ENCODE measurements at places on chromosomes 11 and 22. TPM values are rescaled to one million over a fixed set of nuclear protein-coding genes. Genes with fewer than 3 reads are reported as not detected.

DNA sequence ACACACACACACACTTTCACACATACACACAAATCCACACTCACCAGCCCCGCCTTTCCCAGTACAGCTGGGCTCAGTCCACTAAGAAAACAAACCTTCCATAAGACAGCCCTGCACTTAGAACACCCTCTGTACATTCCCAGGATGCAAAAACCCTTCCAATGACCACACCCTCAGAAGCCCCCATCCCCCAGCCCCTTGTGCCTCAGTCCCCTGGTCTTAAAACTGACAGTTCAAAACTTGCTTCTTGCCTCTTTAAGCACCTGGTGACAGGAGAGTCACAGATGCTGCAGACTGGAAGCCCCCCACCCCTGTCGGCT is 23.0 kb downstream of the APLNR start:
- DNase-seq: no peak

DNA sequence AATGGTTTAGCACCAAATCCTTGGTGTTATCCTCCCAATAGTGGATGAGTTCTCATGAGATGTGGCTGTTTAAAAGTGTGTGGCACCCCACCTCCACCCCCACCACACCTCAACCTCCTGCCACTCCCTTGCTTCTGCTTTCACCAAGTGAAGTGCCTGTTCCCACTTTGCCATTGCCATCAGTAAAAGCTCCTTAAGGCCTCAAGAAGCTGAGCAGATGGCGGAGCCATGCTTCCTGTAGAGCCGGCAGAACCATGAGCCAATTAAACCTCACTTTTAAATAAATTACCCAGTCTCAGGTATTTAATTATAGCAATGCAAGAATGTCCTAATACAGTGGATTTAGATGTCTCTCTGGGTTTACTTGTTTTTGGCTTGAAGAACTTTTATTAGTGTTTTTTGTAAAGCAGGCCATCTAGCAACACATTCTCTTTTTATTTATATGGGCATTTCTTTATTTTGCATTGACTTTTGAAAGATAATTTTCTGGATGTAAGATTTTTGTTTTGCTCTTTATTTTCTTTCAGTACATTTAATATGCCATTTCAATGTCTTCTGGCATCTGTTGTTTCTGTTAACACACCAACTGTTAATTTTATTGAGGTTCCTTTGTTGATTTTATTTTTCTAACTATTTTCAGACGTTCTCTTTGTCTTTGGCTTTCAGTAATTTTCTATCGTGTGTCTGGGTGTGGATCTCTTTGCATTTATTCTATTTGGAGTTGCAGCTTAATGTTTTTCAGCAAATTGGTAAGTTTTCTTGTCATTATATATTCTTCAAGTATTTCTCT is 724.5 kb upstream of the CNTN5 start:
- DNase-seq: no peak

GRCh38 chr22:20951932-20952380 is 15.1 kb upstream of the AIFM3 start:
- DNase-seq: no peak

GRCh38 chr11:128518493-128519207 is 68.7 kb downstream of the ETS1 start:
- DNase-seq: no peak

- no peak for DNase-seq
Measured at GRCh38 chr11:2277008-2277346, 6.6 kb upstream of the ASCL2 start.

DNA sequence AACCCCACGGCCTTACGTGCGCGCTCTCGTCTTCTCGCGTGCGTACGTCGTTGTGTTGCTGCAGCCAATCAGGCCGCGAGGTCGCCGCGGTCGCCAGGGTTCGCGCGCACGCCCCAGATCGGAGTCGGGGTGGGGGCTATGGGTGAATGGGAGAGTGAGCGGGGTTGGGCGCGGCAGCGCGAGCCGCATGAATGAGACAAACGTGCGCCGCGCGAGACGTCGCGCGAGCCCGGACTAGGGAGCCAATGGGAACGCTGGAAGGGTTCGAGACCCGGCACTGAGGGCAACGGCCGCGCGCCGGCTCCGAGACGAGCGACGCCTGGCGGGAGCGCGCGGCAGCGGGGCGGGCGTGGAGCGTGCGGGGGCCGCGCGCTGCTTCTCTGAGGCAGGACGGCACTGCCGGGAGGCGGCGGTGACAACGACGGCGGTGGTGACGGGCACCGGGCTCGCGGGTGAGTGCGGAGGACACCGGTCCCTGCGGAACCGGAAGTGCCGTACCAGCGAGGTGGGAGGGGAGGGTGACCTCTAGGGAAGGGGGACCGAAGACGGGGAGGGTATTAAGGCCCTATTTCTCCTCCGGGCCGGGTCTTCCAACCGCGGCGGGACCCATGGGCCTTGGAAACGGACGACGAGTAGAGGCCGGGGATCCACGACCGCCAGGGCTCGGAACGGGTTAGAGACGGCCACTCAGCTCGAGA is at the start of gene ZDHHC5:
Gene ZDHHC5, plus strand, starts transcription at position 379 of the 698 bp plus-strand sequence. CDS start 4,977 bp downstream, outside the sequence.
- DNase-seq: no peak

ZNF280A gene
- not detected for polyA plus RNA-seq

PDE3B gene
- 6.8 TPM for polyA plus RNA-seq

EMSY gene
- polyA plus RNA-seq: 25.5 TPM

OR8A1 gene
- 0.03 TPM for polyA plus RNA-seq
